ENCODE measurements at places on chromosomes 11 and 22.
A peak's percentile ranks its signal among the peaks of the same experiment; 100 is the strongest.

- DNase-seq, result no peak
- H3K36me3 ChIP-seq, result no peaks in the 10 kb centered on the region
- H3K27me3 ChIP-seq, result no peaks in the 10 kb centered on the region
- H3K27ac ChIP-seq, result no peak overlapping the region
Observed at GRCh38 chr11:83666149-83666548, 380.0 kb upstream of the CCDC90B start.

DNA sequence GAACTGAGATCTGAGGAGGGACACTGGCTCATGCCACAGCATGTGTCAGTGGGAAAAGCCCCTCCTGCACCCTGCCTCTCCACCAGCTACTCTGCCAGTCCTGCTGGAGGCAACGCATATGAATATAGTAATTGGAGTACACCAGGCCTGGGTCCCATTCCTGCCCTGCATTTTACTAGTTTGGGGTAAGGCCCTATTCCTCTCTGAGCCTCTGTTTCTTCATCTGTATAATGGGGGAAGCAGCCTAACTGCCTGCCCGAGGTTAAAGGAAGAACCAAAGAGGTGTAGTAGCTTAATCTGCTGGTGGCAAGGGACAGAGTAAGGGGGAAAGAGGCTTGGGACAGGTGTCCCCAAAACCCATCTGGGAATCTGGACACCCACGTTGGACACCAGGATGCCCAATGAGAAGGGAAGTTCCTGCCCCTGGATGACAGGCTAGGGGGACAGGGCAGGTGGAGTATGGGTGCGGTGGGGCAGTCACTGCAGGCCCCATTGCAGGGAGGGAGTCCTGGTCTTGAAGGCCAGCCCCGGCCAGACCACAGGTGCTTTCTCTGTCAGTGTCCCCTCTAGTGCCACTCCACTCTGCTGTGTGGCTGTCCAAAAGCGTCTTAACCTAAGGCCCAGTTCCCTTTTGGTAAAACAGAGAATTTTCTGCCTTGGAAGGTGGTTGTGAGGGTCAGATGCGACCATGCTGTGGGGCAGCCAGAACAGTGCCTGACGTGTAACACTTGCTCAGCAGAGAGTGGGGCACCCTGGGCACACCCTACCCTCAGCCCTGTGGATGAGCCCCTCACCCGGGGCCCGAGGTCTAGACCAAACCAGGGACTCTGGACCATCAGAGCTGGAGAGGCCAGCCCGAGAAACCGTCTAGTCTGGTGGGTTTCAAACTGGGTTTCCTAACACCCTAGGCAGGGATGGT is 11.5 kb downstream of the TSKU start:
- DNase-seq, result no peak
- H3K36me3 ChIP-seq, result peaks cover 12% of the 10 kb centered on the region
- H3K27ac ChIP-seq, result no peak overlapping the region
- no peak overlapping the region for H3K4me3 ChIP-seq
- no peaks in the 10 kb centered on the region for H3K27me3 ChIP-seq

GRCh38 chr11:80414181-80415165 is 973.6 kb upstream of the TENM4 start:
- no peaks in the 10 kb centered on the region for H3K27me3 ChIP-seq
- H3K4me1 ChIP-seq, result no peaks in the 10 kb centered on the region
- no peak overlapping the region for H3K4me3 ChIP-seq
- no peak for DNase-seq

- H3K27ac ChIP-seq, result no peak overlapping the region
- DNase-seq, result peak; percentile 74
- no peak overlapping the region for H3K4me3 ChIP-seq
- peaks cover 41% of the 10 kb centered on the region for H3K4me1 ChIP-seq
Observed at GRCh38 chr11:74325649-74326645, 14.5 kb upstream of the P4HA3 start.

GRCh38 chr22:36727927-36728488 is 24.5 kb upstream of the CACNG2 start:
- no peak overlapping the region for H3K4me3 ChIP-seq
- H3K36me3 ChIP-seq, result no peaks in the 10 kb centered on the region
- H3K27me3 ChIP-seq, result peaks cover 33% of the 10 kb centered on the region

DNA sequence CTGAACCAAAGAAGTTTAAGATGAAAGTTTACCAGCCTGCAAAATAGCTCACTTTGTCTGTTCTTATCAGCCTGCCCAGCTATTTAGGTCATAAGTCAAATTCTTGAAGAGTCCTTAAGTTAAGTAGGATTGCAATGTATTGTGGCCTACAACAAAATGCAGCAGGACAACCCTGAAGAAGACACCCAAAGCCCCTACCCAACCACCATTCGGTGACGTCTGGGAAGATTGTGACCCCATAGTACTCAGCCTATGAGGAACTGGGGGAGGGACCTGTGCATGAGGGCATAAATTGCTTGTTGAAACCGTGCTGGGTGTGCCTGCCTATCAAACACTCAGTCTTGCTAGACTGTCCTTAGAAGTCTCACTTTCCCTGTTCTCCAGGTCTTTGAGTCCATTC is 50.5 kb upstream of the FDX1 start:
- H3K27ac ChIP-seq, result no peak overlapping the region
- DNase-seq, result no peak
- no peaks in the 10 kb centered on the region for H3K27me3 ChIP-seq
- no peak overlapping the region for H3K4me3 ChIP-seq
- H3K4me1 ChIP-seq, result peaks cover 23% of the 10 kb centered on the region

DNA sequence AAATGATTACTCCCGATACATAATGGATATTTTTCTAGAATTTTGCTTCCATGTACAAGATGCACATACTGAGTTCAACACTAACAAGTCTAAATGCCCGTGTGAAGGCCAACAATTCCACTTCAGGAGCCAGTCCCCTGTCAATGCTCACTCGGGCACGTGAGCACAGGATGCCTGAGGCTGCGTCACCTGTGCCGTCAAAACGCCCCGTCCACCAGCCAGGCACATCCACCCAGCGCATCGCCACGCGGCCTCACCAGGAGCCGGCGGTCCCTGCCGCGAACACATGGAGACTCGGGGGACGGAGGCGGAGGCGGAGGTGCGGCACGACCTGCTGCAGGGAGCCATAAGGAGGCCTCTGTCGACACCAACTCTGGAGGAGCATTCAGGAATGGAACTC is 9.8 kb downstream of the TOLLIP start:
- peak; percentile 45 for DNase-seq
- H3K4me1 ChIP-seq, result peaks cover 58% of the 10 kb centered on the region
- H3K27me3 ChIP-seq, result no peaks in the 10 kb centered on the region
- no peak overlapping the region for H3K4me3 ChIP-seq
- H3K27ac ChIP-seq, result peak overlapping the region; percentile 54

GRCh38 chr11:16799221-16799620 is 60.8 kb downstream of the C11orf58 start:
- peaks cover 14% of the 10 kb centered on the region for H3K36me3 ChIP-seq
- no peak for DNase-seq
- no peak overlapping the region for H3K4me3 ChIP-seq
- H3K27me3 ChIP-seq, result no peaks in the 10 kb centered on the region

DNA sequence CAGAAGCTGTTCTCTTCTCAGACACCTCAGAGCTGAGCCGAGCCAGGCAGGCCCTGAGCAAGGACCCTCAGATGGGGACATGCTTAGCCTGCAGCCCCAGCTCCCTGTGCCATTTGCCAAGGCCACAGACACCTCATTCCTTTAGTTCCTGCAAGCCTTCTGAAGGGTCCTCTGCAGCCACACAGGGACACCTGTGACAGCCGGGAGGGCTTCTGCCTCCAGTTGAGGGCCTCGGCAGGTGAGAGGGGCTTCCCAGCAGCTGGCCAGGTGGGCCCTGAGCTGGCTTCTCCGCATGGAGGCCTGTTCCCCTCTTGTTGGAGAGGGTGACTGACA is 18.2 kb downstream of the INCENP start:
- H3K27ac ChIP-seq, result no peak overlapping the region
- peaks cover 90% of the 10 kb centered on the region for H3K36me3 ChIP-seq
- H3K4me1 ChIP-seq, result no peaks in the 10 kb centered on the region
- no peak overlapping the region for H3K4me3 ChIP-seq
- no peak for DNase-seq

GRCh38 chr11:120052196-120052775 is 85.6 kb downstream of the TRIM29 start:
- no peaks in the 10 kb centered on the region for H3K4me1 ChIP-seq
- DNase-seq, result no peak
- H3K27me3 ChIP-seq, result peaks cover 4% of the 10 kb centered on the region
- no peaks in the 10 kb centered on the region for H3K36me3 ChIP-seq
- no peak overlapping the region for H3K27ac ChIP-seq
- H3K4me3 ChIP-seq, result no peak overlapping the region

DNA sequence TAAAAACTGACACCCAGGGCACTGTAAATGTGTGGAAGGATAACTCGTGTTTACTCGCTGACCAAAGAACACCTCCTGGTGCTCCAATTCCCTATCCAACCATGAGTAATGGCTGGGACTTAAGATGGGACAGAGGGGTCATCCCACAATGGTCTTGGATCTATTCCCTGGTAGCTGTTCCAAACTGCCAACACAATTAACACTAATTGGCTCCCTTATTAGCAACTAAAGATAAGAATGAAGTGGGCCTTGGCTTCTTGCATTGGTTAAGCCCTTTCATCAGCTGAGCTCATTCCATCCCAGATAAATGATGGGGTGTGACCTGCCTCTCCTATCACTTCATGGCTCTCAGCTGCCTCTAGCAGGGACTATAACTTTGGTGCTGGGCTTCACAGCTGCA is 1.5 kb upstream of the SIK3 start:
- peak overlapping the region; percentile 93 for H3K27ac ChIP-seq
- no peaks in the 10 kb centered on the region for H3K27me3 ChIP-seq
- DNase-seq, result no peak
- no peaks in the 10 kb centered on the region for H3K36me3 ChIP-seq
- H3K4me3 ChIP-seq, result no peak overlapping the region
- peaks cover 41% of the 10 kb centered on the region for H3K4me1 ChIP-seq

GRCh38 chr11:66715346-66716085 is 13.5 kb downstream of the SPTBN2 start:
- H3K27me3 ChIP-seq, result no peaks in the 10 kb centered on the region
- H3K4me3 ChIP-seq, result no peak overlapping the region
- H3K4me1 ChIP-seq, result peaks cover 6% of the 10 kb centered on the region
- DNase-seq, result no peak
- no peaks in the 10 kb centered on the region for H3K36me3 ChIP-seq

GRCh38 chr11:120235024-120235628 is 4.8 kb upstream of the POU2F3 start:
- H3K4me3 ChIP-seq, result no peak overlapping the region
- H3K4me1 ChIP-seq, result no peaks in the 10 kb centered on the region
- H3K27me3 ChIP-seq, result peaks cover 28% of the 10 kb centered on the region
- no peak overlapping the region for H3K27ac ChIP-seq

DNA sequence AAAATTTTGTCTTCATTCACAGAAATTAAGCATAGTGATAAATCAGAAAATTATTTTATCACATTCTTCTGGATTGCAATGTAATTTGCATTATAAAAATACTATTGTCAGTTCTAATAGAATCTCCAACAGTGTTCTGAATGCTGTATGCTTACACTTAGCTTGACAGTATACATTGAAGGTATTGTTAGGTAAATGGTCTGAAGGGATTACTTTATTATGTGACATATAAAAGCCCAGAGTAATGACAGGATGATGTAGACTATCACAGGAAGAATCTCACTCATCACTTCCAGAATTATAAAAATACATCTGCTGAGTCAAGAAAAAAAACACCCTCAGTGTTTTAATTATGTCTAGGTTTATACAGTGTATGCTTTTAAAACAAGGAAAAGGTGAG is 1532.5 kb upstream of the RAG2 start:
- no peak overlapping the region for H3K27ac ChIP-seq
- H3K36me3 ChIP-seq, result no peaks in the 10 kb centered on the region
- H3K4me1 ChIP-seq, result no peaks in the 10 kb centered on the region
- H3K27me3 ChIP-seq, result no peaks in the 10 kb centered on the region

- no peak for DNase-seq
- no peaks in the 10 kb centered on the region for H3K4me1 ChIP-seq
- H3K27me3 ChIP-seq, result no peaks in the 10 kb centered on the region
Observed at GRCh38 chr11:126833065-126833464, 167.5 kb downstream of the KIRREL3 start.

DNA sequence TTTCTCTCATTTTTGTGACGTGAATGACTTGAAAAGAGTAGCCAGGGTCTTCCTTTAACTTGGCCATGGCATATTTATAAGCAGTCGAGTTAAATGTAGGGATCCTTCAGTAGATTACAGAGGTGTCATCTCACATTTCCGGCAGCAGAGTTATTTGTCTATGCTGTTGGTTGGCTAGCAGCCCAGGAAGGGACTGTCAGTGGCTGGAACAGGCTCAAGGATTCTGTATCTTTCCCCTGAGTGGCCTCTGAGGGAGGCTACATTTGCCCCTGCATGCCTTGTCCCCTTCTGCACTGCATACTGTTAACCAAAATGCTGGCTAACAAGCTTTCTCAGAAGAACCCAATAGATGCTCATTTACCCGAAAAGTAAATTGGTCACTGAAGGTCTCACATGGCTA is 187.6 kb downstream of the PGR start:
- no peak overlapping the region for H3K27ac ChIP-seq
- DNase-seq, result no peak
- H3K36me3 ChIP-seq, result no peaks in the 10 kb centered on the region
- no peaks in the 10 kb centered on the region for H3K27me3 ChIP-seq
- no peak overlapping the region for H3K4me3 ChIP-seq

DNA sequence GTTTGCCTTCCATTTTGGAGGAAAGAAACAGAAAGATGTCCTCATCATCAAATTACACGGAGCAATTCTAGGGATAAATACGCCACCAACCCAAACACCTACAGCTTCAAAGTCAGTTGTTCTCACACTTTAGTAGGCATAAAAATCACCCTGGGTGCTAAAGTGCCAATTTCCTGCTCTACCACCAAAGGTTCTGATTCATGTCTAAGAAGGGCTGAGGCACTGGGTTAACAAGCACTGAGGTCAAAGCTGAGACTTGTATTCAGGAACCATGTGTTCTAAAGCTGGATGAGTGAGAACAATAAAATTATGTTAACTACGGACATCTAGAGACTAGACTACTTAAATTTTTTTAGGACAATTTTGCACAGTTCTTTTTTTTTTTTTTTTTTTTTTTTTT is 127.6 kb downstream of the MPPED2 start:
- no peaks in the 10 kb centered on the region for H3K36me3 ChIP-seq
- no peak overlapping the region for H3K4me3 ChIP-seq
- no peak for DNase-seq
- no peaks in the 10 kb centered on the region for H3K27me3 ChIP-seq
- no peak overlapping the region for H3K27ac ChIP-seq
- H3K4me1 ChIP-seq, result no peaks in the 10 kb centered on the region

DNA sequence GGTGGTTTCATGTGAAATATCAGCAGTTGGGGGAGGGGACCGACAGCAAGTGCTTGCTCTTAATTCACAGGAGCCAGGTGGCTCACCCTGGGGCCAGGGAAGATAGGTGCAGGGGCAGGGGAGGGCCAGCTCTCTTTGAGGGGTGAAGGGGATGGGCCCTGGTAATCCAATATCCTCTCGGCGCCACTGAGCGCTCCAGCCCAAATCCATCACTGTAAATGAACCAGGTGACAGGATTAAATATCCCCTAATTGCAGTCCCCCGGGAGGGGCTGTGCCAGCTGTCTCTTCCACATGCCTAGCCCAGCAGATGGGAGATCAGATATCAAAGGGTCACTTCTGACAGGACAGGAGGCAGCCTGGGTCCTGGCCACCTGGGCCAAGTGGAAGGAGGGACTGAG is 531.8 kb upstream of the CADM1 start:
- DNase-seq, result no peak
- no peak overlapping the region for H3K4me3 ChIP-seq
- peaks cover 7% of the 10 kb centered on the region for H3K4me1 ChIP-seq
- no peaks in the 10 kb centered on the region for H3K27me3 ChIP-seq

Measured in lower lobe of right lung (tissue), 2 donors.